ENCODE measurements at places on chromosomes 5 and 9.

- no peak for DNase-seq
These were observed 556.2 kb downstream of the TLE4 start for GRCh38 chr9:80127920-80128319.

- no peak for DNase-seq
These were observed 11.9 kb downstream of the DNAH5 start for GRCh38 chr5:13932561-13932960.

- no peak for DNase-seq
These were observed 139.8 kb upstream of the SLC30A5 start for GRCh38 chr5:68953875-68954617.

DNA sequence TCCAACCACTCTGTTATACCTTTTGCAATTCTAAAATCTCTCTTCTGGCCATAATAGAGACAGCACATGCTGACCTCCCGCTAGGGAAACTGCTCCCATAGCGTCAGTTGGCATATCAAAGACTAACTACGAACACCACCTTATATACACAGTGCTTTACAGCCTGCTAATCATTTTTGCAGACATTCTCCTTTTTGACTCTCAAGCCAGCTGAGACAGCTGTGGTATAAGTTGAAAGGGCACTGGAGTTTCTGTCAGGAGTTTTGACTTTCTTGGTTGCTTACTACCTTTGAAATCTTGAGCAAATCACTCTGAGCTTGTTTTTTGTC lies 160.2 kb upstream of the TBCA start:
- DNase-seq = no peak

- no peak for DNase-seq
These were observed 31.5 kb downstream of the MLANA start for GRCh38 chr9:5922192-5922591.

DNA sequence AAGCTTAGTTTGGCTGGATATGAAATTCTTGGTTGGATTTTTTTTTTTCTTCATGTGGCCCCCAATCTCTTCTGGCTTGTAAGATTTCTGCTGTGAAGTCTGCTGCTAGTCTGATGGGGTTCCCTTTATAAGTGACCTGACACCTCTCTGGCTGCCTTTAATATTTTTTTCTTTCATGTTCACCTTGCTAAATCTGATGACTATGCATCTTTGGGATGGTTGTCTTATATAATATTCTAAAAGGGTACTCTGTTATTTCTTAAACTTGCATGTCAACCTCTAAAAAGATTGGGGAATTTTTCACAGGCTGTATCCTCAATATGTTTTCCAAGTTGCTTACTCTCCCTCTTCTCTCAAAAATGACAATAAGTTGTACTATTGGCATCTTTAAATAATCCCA lies 500.0 kb downstream of the CAAP1 start:
- DNase-seq = no peak

DNA sequence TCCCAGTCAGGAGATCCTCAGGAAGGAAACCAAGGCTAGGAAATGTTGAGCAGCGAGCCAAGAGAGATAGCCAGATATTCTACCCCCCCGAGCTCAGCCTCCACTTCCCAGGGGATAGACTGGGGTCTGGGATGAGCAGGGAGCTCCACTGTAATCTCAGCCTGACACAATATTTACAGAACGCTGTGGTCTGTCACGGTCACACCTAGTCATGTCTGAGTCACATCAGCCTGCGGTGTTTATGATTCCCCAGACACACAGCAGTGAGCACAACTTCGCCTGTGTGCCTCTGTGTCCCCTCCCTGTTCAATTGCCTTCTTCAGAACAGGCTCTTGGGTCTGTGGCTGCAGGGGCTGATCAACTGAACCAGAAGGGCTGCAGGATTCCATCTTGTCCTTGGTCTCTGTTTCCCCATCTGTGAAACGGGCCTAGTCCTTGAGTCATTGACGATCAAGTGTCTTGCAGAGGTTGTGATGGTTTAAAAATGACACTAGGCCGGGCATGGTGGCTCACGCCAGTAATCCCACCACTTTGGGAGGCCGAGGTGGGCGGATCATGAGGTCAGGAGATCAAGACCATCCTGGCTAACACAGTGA lies 8.6 kb upstream of the PRRX2 start:
- DNase-seq = no peak

- DNase-seq = peak; percentile 11
These were observed 40.5 kb upstream of the CTSL start for GRCh38 chr9:87685441-87685840.

- DNase-seq = no peak
These were observed 424.6 kb downstream of the GADD45G start for GRCh38 chr9:90029386-90029785.

DNA sequence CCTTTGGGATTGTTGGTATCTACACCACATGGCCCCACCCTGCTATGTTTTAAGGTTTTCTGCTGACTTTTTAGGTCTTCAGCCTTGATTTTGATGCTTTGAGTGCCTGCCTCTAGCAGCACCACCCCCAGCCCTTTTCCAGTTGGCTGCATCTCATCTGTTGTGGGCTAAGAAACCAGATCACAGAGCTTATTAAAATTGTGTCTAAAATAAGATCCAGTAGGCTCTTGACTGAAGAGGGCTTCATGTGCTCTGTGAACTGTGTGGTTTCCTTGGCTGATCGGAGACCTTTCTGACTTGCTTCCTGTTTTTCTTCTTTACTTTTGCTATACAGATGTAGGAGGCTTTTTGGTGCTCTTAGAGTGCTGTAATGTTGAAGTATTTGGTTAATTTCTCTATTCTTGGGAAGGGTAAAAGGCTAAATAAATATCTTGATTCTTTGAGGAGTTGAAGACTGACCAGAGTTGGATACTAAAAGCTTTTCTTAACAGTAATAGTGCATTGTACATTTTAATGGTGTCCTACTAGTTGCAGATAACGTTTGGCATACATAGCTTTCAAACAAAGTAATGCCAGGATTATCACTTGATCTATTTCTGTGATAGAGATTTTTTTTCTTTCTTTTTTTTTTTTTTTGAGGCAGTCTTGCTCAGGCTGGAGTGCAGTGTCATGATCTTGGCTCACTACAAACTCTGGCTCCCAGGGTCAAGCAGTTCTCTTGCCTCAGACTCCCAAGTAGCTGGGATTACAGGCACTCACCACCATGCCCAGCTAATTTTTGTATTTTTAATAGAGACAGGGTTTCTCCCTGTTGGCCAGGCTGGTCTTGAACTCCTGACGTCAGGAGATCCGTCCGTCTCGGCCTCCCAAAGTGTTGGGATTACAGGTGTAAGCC lies 4.5 kb downstream of the UBE2D2 start:
- DNase-seq = no peak

DNA sequence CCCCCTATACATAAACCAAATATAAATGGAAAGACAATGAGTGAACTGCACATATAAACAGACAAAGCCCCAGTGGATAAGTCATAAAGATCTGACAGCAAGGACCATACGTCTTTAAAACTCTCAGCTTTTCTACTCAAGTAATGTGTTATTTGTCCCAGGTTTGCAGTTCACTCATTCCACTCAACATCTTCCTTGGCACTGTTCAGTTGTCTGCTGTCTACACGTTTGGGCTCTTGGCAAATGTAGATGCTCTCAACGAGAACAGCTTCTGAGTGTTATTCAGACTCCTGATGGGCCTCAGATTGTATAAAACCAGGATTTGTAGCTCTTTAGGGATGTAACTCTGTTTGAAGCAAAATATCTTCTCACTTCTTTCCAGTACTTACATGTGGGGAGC lies 198.2 kb upstream of the SEMA6A start:
- no peak for DNase-seq

GRCh38 chr5:26889815-26890214 lies 148.6 kb downstream of the CDH9 start:
- DNase-seq = no peak

- no peak for DNase-seq
These were observed 6.8 kb upstream of the HSD17B4 start for GRCh38 chr5:119445544-119445943.

DNA sequence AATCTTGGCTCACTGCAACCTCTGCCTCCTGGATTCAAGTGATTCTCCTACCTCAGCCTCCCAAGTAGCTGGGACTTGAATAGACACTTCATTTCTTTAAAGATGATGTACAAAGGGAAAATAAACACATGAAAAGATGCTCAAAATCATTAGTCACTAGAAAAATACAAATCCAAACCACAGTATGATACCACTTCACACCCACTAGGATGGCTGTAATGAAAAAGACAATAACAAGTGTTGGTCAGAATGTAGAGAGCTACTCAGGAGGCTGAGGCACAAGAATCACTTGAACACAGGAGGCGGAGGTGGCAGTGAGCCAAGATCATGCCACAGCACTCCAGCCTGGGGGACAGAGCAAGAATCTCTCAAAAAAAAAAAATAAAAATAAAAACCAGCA lies 13.0 kb downstream of the F2RL2 start:
- no peak for DNase-seq

GRCh38 chr5:14190194-14191164 lies 47.3 kb downstream of the TRIO start:
- DNase-seq = no peak

DNA sequence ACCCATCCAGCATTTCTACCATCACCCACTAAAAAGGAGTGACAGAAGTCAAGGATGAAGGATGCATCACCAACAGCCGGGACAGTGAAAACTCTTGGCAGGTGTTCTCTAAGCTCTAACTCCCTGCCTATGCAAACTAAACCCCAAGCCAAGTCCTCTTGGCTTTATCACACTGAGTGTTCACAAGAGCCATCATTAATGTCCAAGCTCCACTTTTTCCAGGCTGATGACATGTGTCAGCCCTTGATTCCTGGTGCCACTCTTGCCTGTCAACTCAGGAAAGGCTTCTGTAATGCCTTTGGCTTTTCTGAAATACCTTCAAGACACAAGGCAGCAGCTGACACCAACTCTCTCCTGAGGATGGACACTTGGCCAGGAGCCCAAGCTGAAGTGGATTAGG lies 86.9 kb downstream of the NR6A1 start:
- no peak for DNase-seq

- DNase-seq = no peak
These were observed 596.9 kb downstream of the PDE4D start for GRCh38 chr5:59296317-59297264.

DNA sequence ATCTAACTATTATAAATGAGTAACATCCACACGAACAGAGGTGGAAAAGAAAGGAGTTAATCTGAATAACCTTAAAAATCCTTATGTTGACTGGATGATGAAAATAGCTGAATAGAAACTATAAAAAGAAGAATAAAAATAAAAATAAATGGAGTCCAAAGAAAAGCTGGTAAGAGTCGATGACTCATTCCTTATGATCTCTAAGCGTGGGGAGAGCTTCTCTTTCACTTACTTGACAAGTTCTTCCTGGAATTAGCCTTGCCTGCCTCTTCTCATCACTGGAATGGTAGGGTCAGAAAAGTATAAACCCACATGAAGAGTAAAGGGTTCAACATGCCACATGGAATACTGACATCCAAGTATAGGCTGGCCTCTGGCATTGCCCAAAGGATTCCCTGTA lies 477.0 kb upstream of the RGMB start:
- no peak for DNase-seq

DNA sequence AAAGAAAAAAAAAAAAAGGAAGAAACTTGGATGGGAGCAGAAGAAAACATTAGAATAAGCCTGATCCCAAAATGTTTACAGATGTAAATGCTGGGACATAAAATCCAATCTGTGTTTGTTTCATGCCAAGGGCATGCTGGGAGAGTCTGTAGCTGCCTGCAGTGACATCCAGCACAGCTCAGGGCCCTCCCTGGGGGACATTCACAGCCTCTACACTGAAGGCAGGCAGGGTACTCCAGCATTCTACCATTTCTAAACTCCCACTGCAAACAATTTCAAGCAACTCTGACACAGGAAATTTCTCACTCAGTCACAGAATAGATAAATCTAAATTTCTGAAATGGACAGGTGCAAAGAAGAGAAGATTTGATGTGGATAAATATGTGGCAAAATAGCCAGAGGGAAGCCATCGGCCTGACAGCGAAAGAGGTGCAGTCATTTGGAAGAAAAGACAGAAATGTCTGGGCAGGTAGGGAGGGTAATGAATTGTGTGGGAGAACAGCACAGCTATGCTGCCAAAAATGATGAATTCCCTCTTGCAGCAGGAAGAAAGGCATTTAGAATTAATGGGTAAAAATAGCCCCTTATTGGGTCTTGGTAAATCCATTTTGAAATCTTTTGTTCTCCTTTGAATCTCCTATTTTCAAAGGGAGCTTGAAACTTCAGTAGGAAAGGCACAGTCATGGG lies 199.4 kb downstream of the MED10 start:
- DNase-seq = no peak

DNA sequence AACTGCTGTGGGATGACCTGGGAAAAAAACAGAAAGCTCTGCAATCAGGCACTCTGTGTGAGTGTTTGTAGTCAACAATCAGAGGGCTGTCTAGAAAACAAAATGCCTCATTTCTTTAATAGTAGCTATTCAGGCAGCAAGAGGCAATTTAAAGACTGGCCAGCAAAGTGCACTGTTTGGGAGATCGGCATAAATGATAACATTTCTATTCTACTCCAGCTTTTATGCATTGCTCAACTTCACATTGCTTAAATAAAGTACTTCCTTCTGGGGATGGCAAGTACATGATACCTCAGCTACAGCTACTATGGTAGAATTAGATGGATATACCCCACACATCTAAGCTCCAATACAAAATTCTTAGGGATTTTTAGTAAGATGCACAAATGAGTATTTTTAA lies 193.1 kb downstream of the DCP2 start:
- DNase-seq = no peak

DNA sequence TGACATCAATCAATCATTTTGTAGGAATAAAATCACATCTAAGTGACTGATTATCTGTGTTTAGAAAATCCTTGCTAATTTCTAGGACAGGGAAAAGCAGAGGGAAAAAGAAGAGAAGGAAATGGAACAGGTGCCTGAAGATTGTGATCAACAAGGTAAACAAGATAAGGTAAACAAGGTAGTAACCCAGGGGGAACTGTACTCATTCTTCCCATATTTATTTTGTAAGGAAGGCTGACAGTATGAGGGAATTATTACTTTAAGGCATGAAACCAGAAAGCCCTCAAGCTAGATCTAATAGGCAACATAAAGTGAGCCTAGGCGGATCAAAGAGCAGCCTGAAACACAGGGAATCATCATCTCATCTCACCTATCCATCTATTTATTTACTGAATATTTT lies 231.1 kb downstream of the MLLT3 start:
- no peak for DNase-seq

GRCh38 chr5:140857987-140858240 lies 2.2 kb downstream of the PCDHA10 start:
- no peak for DNase-seq

DNA sequence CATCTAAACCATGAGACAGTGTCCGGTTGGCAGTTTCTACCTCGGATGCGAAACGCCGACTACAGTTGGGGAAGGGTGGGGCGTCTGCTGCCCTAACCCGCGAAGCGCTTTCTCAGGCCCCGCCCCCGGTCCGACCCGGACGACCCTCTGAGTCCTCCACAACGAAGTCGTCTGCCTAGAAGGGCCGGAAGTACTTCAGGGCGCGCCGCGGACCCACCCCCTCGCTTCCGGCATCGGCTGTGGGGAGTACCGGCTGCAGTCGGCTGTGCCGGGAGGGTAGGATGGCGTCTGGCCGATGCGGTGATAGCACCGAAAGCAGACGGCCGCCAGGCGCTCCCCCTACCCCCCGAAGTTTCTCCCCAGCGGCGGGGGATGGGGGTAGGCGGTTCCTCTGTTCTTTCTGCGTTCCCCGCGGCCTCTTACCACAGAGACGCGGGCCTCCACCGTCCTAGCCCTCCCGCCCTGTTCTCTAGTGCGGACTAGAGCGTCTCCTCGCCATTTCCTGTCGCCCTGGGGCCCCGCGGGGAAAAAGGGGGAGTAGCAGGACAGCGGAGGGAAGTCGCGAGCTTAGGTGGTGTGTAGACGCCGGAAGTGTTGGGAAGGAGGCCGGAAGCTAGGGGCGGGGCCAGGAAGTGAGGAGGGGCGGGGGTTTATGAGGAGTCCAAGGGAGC lies at the start of gene TRIM41:
Gene TRIM41, plus strand, starts transcription at position 224 of the 671 bp plus-strand sequence. CDS start 719 bp downstream, outside the sequence.
- DNase-seq = peak; percentile 99

Data from right forelimb (tissue), 1 donor.